ENCODE measurements at places on chromosomes 4 and X.

DNA sequence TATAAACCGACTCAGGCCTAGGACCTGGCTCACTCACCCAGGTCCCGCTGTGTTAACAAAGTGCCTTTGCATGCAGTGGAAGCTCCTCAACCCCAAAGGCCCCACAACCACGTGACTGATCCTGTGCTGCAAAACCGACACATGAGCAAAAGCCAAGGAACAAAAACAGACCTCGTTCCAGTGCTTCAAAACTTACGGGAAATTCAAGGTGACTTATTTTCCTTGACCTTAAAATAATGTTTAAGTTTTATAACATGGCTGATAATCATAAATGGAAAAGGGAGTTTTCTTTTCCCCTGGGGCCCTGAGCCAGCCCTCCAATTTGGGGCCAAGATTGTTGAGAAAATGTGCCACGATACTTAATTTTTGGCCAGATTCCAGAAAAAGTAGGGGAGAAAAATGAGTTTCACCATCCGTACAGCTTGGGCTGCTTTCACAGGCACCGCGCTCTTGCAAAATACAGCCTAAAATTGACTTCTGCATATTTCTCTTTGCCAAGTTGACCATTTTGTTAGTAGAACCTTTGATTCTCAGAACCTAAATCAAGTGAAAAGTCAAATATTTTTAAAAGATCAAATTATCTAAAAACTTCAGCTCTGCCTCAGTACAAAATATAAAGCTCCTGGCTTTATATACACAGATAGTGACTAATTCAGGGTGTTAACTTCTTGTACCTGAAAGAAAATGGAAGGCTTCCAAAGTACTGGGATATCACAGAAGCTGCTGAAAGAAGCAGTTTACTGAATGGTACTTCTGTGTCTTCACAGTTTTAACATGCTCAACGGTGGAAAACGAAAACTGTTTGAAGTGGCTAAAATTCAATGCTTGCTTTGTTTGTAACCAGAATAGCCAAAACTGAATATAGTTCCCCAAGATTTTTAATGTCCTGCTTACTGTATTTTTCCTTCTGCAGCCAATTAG is 93.8 kb downstream of the APBB2 start:
- DNase-seq, result peak; percentile 25

- DNase-seq, result no peak
Measured at GRCh38 chr4:98446499-98447375, 185.6 kb downstream of the RAP1GDS1 start.

GRCh38 chrX:117327373-117327772 is 789.2 kb downstream of the KLHL13 start:
- DNase-seq, result no peak

GRCh38 chrX:11380187-11380844 is 87.1 kb downstream of the AMELX start:
- no peak for DNase-seq

- no peak for DNase-seq
Measured at GRCh38 chr4:4578981-4579380, 37.1 kb upstream of the STX18 start.

DNA sequence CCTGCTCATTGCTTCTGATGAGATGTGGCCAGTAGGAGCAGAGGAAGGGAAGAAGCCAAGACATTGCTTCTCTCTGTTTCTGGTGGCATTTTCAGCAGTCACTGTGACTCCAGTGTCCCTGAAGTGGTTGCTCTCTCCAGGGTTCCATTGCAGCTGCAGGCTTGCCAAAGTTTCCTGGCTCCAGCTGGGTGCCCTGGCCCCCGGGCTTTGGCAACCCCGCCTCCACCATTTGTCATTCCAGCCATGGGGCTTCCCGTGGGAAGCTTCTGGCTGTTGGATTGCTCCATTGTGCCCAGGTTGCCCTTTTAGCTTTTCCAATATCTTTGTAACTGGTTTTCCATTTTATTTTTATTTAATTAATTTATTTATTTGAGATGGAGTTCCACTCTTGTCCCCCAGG is 12.7 kb downstream of the FGFBP1 start:
- no peak for DNase-seq

DNA sequence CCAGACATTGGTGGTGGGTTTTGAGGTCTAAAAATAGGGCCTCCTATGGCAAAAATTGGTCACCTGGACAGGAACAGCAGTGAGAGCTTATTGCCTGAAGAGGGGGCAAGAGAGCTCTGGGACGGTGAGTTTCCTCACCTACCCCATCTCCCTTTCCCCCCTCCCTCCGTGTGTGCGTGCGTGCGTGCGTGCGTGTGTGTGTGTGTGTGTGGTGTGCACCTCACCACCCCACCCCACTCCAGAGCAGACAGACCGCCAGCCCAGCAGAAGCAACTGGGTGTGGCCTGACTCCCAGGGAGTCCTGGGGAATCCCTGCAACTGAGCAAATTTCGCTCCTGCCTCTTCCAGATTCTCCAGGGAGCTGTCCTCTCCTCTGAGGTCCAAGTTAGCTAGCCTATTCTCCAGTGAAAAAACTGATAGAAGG is 44.7 kb downstream of the PRPS1 start:
- DNase-seq, result peak; percentile 7

DNA sequence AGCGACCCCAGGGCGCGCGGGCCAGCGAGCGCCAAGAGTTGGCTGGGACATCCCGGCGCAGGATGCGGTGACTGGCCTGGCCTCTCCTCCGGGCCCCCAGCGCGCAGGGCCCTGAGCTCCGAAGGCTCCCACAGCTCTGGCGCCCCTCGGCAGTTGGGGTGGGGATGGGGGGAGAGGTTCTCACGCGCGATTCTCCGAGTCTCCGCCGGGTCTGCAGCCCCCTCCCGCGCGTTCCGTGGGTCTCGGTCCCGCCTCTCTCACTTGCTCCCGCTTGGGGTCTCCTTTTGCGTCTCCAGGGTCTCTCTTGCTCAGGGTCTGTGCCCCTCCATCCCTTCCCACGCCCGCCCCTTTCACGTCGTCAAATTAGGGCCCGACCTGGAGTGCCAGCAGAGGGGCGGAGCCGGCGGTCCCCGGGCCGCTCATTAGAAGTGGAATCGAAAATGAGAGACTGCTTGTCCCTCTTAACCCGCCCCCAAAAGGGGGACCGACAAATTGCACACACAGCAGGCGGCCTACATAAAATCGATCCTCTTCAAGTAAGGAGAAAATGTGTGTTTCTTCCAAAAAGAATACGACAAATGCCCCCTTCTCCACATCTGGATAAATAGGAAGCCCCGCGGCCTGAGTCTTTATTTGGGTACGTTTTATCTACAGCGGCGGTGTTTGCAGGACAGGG is 877 bp upstream of the NKX1-1 start:
- DNase-seq, result no peak

DNA sequence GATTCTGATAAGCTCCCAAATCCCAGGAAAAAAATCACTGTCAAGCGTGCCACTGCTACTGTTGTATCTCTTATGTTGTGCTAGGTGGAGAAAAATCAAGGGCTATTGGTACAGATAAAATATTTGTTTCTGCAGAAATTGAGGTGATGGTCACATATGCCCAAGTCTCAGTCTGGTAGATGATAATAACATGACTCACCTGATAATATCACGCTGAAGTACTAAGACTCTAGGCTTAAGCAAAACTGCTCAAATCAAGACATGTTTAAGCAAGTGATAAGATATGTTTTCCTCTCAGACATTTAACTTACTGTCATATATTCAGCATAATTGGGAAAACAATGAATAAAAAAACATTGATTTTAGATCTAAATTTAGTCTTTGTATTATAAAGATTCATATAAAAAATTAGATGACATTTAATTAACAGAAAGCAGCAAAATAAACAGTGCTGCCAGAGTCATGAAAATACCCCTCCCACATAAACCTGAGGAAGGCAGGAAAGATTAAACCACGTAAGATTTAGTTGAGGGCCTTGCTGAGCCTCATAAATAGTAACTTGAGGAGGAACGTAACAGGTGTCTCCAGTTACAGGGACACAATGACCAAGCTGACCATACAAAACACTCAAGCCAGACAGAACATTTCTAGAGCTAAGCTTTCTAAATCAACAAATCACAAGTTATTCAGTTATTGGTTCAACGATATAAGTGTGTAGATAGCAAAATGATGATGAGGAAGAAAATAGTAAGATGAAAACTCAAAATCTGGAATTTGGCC is 143.5 kb downstream of the CHM start:
- no peak for DNase-seq

DNA sequence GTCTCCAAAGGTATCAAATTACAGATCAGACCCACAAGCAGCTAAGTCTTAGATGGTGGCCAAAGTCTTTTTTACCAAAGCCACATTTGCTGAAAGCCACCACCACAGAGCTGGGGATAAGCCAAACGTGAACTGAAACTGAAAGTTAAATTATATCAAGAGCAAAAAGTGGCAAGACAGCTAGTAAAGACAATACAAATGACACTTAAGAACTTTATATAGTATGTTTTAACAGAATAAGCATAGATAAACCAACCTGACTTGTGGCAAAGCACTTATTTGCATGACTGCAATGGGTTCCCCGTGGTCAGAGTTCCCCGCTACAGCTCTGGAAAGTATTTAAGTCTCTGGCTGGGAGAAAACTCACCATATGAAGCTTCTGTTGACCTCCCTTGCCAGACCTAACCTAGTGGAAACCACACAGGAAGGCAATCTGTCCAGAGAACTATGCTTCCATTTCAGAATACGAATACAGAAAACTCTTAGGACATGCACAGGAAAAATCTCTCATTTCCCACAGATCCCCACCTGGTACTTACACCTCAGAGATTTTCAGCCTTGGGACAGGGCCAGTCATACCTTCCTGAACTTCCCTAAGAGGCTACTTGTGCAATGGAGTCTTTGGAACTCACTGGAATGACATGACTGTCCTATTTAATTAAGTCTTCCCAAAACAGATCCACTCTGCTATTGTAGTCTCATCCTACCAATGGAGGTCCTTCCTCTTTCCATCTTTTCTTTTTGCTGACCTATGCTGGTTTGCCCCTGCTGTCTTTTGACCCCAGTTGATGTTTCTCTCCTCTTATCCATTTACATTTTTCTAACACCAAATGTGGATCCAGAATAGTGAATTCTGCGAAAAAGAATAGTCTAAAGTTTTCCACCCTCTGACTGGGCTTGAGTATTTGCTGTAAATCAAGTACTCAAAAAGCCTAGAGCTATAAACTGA is 225.1 kb downstream of the NR3C2 start:
- DNase-seq, result no peak

DNA sequence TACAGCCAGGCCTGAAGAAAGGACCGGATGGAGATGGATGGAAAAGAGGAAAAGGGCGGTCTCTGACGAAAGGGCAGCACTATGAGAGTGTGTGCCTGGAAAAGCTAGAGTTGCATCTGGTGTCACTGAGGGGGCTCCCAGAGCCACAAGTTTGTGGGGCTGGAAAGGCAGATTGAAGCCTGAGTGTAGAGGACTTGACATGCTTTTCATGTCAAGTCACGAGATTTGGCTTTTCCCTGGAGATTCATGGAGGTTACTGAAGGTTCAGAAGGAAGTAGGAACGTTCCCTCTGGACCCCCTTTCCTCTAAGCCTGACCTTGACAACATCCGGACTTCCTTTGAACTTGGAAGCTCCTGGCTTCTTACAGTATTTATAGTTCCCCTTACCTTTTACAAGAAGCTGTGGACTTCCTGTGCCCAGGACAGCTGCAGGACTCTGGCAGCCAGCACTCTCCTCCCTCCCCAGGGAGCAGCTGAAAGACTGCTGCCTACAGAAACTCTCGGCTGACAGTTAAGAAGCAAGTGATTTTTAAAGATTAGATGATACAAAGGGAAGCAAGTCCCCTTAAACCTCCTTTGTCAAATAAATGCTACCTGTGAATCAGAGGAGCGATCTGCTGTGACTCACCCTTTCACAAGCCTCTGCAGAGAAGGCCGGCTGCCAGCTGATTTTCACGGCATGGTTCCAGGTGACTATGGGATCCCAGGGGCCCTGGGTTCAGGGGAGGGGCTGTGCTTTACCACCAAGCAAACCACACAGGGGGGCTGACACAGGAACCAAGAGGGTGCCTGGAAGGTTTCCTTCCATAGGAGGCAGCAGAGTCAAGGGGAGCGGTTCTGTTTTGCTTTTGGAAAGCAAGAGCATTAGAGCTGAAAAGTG is 72.9 kb upstream of the STIM2 start:
- DNase-seq, result no peak

GRCh38 chr4:130306566-130306965 is 1210.6 kb downstream of the C4orf33 start:
- no peak for DNase-seq

GRCh38 chr4:113525521-113525920 is 236.0 kb downstream of the CAMK2D start:
- DNase-seq, result no peak

GRCh38 chrX:50579955-50580354 is 109.3 kb upstream of the DGKK start:
- DNase-seq, result peak; percentile 2

DNA sequence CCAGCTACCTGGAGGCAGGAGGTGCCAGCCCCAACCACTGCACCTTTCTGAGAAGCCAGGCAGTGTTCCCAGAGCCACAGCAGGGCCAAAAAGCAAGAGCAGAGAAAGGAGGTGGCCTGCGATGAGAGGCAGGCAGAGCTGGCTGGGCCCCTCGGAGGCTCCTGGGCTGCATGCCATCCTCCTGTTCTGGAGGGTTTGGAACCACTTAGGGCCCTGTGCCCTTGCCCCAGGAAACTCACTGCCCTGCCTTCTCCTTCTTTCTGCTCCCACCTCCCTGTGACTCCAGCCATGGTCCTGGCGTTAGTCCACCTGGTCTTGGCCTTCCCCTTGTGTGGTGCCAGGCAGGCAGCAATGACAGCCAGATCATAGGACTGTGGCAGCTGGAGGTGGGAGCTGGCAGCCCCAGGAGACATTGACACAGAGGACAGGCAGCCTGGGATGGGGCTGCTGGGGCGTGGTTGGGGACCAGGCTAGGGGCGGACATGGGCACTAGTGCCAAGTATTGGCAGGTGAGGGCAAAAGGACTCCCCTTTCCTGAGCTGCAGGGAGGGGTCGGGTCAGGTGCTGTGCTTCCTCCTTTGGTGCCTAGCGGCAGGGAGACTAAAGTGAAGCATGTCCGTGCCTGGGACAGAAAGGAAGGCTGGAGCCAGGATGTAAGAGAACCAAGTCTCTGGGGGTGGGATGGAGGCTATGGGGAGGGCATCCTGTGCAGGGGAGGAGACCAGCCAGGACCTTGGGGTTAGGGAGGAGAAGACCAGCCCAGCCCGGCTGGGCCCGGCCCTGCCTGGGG is 1.4 kb downstream of the APLN start:
- DNase-seq, result no peak

DNA sequence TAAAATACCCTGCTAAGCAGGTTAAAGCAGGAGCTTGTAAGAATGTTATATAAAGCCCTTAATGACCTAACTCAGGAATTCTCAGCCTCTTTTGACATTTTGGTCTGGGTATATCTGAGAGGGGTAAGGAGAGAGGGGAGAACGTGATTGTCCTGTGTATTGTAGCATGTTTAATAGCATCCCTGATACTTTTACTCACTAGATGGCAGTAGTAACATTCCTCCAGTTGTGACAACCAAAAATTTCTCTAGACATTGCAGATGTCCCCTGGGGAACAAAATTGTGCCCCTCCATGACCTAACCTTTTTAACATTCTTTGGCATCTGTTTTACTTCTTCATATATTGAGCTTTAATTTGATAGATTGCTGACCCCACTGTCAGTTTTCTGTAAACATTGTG is 17.9 kb downstream of the SMARCA5 start:
- no peak for DNase-seq

DNA sequence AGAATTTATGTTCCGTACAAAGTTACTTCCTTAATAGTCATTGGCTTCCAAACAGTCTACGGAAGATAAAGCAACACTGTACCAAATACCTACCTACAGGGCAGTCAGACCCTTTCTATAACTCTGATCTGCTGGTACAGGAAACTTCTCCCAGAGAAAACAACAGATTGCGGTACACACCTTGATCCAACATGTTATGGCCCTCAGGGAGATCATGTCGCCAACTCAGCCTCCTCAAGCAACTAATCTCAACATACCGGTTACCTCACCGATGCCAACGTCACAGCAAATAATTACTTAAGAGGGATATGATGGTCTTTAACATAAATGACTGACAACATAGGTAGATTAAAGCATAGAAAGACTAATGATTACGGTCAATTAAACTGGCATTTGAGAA is 70.4 kb downstream of the RFC1 start:
- DNase-seq, result no peak
